ENCODE measurements at places on chromosomes 12 and 14. TPM values are rescaled to one million over a fixed set of nuclear protein-coding genes. Genes with fewer than 3 reads are reported as not detected.

Gene LRTM2
- total RNA-seq = not detected

Gene GLIPR1L1
- not detected for total RNA-seq

Gene KIF5A
- total RNA-seq = not detected

Gene EPYC
- not detected for total RNA-seq

Gene PLCZ1
- not detected for total RNA-seq

Gene OR4K15
- not detected for total RNA-seq

Gene SRRM4
- total RNA-seq = not detected

Gene ADAM21
- under 0.01 TPM for total RNA-seq

Gene GALNT6
- total RNA-seq = 12.3 TPM

Gene DGLUCY
- total RNA-seq = 32.3 TPM

Gene E2F7
- total RNA-seq = 2.4 TPM
